A549 treated with dexamethasone at 1 μM for 4 hours (cell line): ENCODE measurements at places on chromosomes 13 and 19. TPM values are rescaled to one million over a fixed set of nuclear protein-coding genes. Genes with fewer than 3 reads are reported as not detected.

The FGF9 gene
- 0.11 TPM in 1 of 5 replicates, not detected in the others for total RNA-seq

The TMPRSS9 gene
- total RNA-seq: 0.04 TPM in 1 of 5 replicates, not detected in the others

The WDFY2 gene
- 2.5 to 3.9 TPM (median 3.5 TPM) in 5 replicates for total RNA-seq

The ZNF506 gene
- 0.12 to 0.27 TPM (median 0.21 TPM) in 5 replicates for total RNA-seq

The ATP7B gene
- 1.6 to 3.5 TPM (median 2.9 TPM) in 5 replicates for total RNA-seq

The PTBP1 gene
- total RNA-seq: 179 to 224 TPM (median 212 TPM) in 5 replicates

The TMEM145 gene
- total RNA-seq: 2.2 to 4.2 TPM (median 3.6 TPM) in 5 replicates

The SLC6A16 gene
- 0.67 to 1.4 TPM (median 0.89 TPM) in 5 replicates for total RNA-seq

The ZNF790 gene
- total RNA-seq: 0.15 to 0.59 TPM (median 0.25 TPM) in 5 replicates

The EMC10 gene
- 109 to 144 TPM (median 140 TPM) in 5 replicates for total RNA-seq

The GJB6 gene
- total RNA-seq: 0.06 to 0.09 TPM in 2 of 5 replicates, not detected in the others

The SYNGR4 gene
- 2.3 to 3.7 TPM (median 2.8 TPM) in 5 replicates for total RNA-seq

The LIM2 gene
- total RNA-seq: not detected in 5 replicates

The RXFP2 gene
- total RNA-seq: not detected in 5 replicates

The WTIP gene
- total RNA-seq: 26.3 to 35.7 TPM (median 33.0 TPM) in 5 replicates

The LRG1 gene
- total RNA-seq: 0.06 to 0.17 TPM (median 0.10 TPM) in 5 replicates

The SCEL gene
- total RNA-seq: 0.88 to 1.6 TPM (median 1.2 TPM) in 5 replicates

The SERPINE3 gene
- total RNA-seq: not detected in 5 replicates

The KLF2 gene
- 13.5 to 29.0 TPM (median 24.8 TPM) in 5 replicates for total RNA-seq

The ZNF613 gene
- total RNA-seq: 1.2 to 2.0 TPM (median 1.2 TPM) in 5 replicates

The CABP5 gene
- total RNA-seq: not detected in 5 replicates

The GIPC3 gene
- 0.25 to 0.41 TPM (median 0.27 TPM) in 5 replicates for total RNA-seq

The KL gene
- 0.03 to 0.06 TPM (median 0.04 TPM) in 4 of 5 replicates, not detected in the other for total RNA-seq

The ZNF845 gene
- 3.4 to 4.8 TPM (median 4.5 TPM) in 5 replicates for total RNA-seq

The C19orf85 gene
- total RNA-seq: 0.10 TPM in 1 of 5 replicates, not detected in the others

The RNF17 gene
- total RNA-seq: not detected in 5 replicates

The FBXO27 gene
- 2.1 to 4.5 TPM (median 3.7 TPM) in 5 replicates for total RNA-seq

The ATP4B gene
- not detected in 5 replicates for total RNA-seq

The UNC13A gene
- 1.1 to 1.6 TPM (median 1.2 TPM) in 5 replicates for total RNA-seq

The SELENOV gene
- 0.05 TPM in 1 of 5 replicates, not detected in the others for total RNA-seq

The PGPEP1 gene
- total RNA-seq: 1.5 to 3.6 TPM (median 2.9 TPM) in 5 replicates

The MISP3 gene
- 2.0 to 4.6 TPM (median 3.6 TPM) in 5 replicates for total RNA-seq

The KCNK6 gene
- 3.6 to 5.0 TPM (median 4.6 TPM) in 5 replicates for total RNA-seq

The ZNF57 gene
- 3.9 to 6.0 TPM (median 4.5 TPM) in 5 replicates for total RNA-seq

The KLK7 gene
- not detected in 5 replicates for total RNA-seq

The SPRED3 gene
- total RNA-seq: 1.4 to 3.2 TPM (median 2.0 TPM) in 5 replicates

The DNM2 gene
- 42.4 to 60.9 TPM (median 58.5 TPM) in 5 replicates for total RNA-seq

The KIR2DL4 gene
- total RNA-seq: not detected in 5 replicates

The PPFIA3 gene
- total RNA-seq: 4.2 to 6.2 TPM (median 5.9 TPM) in 5 replicates

The NLRP5 gene
- 0.03 to 0.08 TPM (median 0.07 TPM) in 5 replicates for total RNA-seq

The KLK4 gene
- 0.11 to 0.13 TPM in 2 of 5 replicates, not detected in the others for total RNA-seq

The POU4F1 gene
- 0.64 to 0.88 TPM (median 0.86 TPM) in 5 replicates for total RNA-seq

The CPT1C gene
- 11.3 to 13.2 TPM (median 12.1 TPM) in 5 replicates for total RNA-seq
